ENCODE measurements at places on chromosomes 12 and 14.
A peak's percentile ranks its signal among the peaks of the same experiment; 100 is the strongest.

- no peak for DNase-seq
Measured at GRCh38 chr12:57935331-57935730, 6.0 kb upstream of the ATP23 start.

- DNase-seq, result no peak
Measured at GRCh38 chr12:50314636-50315312, 31.5 kb upstream of the LIMA1 start.

DNA sequence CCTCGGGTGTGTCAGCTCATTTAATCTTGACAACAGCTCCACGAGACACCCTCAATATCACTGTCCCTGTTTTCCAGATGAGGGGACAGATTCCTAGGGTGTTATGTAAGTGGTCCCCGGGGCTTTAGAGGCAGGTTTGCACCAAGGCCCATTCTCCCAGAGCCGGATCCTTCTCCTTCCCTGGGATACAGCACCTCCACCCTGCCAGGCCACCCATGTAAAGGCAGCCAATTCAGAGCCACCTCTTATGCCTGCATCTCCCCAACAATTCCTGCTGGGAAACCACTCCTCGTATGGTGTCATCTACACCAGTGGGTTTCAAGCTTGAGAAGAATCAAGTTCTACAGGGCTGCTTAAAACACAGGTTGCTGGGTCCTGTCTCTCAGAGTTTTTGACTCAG lies 4.1 kb upstream of the CYP46A1 start:
- DNase-seq, result no peak

DNA sequence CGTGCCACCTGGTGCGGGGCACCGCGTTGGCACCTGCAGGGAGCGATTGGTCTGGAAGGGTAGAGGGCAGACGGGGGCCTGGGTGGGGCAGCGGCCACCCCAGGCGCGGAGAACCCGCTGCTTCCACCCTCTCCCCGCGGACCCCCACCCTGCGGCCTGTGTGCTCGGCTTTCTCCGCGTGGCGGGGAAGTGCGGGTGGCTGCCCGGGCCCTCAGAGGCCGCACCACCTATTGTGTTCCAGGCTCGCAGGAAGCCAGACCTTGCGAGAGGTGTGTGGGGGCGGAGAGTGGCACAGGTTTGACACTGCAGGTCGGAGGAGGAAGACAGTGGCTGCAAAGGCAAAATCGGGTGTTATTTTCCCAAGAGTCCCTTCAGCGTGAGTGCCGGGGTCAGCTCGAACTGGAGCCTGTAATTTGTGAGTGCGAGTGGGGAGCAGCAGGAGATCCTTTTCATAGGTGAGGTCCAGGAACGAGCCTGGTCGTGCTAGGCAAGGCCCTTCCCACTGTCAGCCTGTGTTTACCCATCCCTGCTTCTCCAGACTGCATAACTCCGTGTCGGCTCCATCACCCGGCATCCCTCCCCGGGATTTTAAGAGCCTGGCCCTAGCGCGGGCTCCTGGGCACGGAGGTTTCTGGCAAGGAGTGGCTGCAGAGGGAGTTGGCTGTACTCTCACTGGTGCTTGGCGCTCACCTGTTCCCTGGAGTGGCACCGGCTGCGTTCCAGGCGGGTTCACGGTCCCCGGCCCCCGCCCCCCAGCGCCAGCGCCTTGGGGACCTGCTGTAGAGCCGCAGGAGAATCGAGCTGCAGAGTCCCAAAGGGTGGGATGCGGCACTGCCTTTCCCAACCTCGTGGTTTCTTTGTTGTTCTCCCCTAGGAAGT lies 935 bp downstream of the TBC1D30 start:
- no peak for DNase-seq

- DNase-seq, result peak; percentile 9
Measured at GRCh38 chr14:81342850-81343580, 57.1 kb downstream of the STON2 start.

DNA sequence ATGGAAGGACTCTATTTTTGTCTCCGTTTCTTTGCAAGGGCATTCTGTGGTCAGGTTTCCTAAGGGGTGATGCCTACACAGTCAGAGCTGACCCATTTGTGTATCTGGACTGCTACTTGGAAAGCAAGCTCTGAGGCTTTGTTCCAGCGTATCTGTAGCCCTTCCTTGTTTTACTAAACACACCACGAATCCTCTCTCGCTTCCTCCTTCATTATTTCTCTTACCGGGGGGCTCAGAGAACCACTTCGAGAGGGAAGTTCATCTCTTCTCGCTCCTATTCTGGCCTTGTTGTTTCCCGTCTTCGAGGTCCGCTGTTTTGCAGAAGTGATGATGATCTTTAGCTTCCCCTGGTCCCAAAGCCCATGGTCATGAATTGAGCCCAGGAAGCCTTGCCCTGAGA lies 164.7 kb downstream of the SSPN start:
- DNase-seq, result no peak

Measured in nucleus accumbens (tissue), 56 donors.